ENCODE measurements at places on chromosomes 4 and X.

DNA sequence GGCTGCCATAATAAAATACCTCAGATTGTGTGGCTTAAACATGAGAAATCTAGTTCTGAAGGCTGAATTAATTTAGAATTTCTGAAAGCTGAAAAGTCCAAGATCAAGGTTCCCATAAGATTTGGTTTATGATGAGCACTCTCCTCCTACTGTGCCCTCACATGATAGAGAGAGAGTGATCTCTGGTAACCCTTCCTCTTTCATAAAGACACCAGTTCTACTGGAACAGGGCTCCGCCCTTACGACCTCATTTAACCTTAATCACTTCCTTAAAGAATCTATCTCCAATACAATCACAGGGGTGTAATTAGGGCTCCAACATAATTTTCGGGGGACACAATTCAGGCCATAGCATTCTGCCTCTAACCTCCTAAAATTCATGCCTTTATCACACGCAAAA lies 194.0 kb upstream of the MAB21L2 start:
- no peak for DNase-seq

GRCh38 chrX:74346088-74346487 lies 42.1 kb downstream of the ZCCHC13 start:
- no peak for DNase-seq

- DNase-seq: no peak
These were observed 376.9 kb downstream of the CXXC4 start for GRCh38 chr4:104117776-104118175.

DNA sequence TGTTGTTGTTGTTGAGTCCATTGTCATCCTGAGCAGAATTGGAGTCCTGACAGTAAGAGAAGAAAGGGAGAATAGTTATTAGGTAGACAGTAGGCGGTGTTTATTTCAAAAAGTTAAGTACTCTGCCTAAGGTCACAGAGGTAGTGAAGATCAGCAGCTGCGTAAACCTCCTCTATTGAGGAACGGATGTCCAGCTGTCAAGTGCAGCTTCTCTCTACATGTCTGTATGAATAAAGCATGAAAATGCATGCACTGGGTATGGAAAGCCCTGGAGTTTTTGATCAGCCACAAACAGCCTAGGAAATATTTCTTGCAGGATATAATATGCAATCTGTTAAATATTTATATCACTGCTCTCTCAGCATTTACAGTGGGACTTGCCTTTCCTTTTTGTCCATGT lies 109.4 kb upstream of the CBLL2 start:
- no peak for DNase-seq

GRCh38 chr4:96342196-96342595 lies 502.3 kb downstream of the PDHA2 start:
- DNase-seq: no peak

DNA sequence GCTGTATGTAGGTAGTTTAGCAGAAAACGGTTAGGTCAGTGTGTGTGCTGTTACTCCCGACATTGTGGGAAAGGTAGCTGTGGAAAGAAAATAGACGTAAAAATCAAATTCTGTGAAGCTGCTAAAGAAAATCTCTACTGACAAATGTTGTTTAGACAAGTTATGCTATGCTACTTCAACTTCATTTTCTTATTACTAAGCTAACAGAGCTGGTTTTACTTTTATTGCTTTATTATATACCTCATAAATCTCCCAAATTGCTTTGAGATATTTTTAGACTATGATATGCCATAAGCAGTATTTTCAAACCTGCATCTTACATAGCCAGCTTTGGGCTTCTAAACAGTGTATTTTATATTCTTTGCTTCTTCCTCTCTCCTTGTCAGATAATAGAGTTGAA lies 108.2 kb upstream of the PACRGL start:
- DNase-seq: no peak

DNA sequence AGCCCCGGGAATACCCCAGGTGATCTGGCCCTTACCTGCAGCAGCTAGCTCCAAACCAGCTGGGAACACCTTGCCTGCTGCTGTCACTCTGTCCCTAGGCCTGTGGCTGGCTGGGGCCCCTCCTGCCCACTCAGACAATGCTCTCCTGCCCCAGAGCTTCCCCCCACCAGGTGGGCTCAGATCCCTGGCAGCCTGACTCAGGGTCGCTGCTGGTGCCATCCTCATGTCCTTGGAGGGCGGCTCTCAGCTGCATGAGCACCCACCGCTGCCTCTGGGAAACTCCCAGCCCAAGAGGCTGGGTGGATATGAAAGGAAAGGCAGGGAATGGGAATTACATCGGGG lies 15.8 kb downstream of the C4orf50 start:
- DNase-seq: no peak

GRCh38 chrX:2676794-2677675 lies 14.1 kb upstream of the CD99 start:
- DNase-seq: no peak

- no peak for DNase-seq
These were observed 6.7 kb upstream of the MSX1 start for GRCh38 chr4:4852591-4853362.

DNA sequence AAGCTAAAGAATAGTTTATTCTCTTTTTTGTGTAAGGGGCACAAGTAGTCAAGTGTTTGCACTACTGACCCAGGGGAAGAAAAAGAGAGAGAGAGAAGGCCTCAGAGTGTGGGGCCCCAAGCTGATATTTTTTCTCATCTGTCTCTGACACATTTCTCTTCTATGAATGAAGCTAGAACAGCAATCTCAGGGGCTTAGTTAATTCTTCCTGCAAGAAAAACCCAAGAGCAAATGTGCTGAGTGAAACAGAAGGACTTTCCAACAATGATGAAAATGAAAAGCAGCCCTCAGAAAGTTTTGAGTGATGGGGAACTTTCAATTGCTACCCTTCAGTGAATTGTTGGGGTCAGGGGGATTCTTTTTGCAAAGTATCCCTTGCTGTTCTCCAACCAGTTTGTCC lies 9.2 kb upstream of the MSN start:
- DNase-seq: no peak

GRCh38 chr4:54227256-54228055 lies 1.6 kb upstream of the PDGFRA start:
- DNase-seq: no peak

DNA sequence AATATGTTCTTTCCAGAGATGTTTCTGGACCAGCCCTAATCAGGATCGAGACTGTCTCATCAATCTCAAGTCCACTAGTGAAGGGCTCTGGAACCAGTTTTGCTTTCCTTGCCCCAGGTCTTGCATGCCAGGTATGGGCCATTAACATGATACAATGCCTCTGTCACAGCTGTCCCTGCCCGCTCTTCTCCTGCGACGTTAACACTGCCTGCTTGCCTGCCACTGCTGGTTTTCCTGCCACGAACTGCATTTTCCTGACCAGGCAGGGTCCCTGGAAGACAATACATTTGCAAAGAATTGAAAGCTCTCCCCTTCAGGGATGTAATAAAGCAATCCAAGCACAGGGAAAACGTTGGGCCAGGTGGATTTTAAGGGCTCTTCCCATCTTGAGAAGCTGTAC lies 200.3 kb downstream of the MID1 start:
- no peak for DNase-seq

DNA sequence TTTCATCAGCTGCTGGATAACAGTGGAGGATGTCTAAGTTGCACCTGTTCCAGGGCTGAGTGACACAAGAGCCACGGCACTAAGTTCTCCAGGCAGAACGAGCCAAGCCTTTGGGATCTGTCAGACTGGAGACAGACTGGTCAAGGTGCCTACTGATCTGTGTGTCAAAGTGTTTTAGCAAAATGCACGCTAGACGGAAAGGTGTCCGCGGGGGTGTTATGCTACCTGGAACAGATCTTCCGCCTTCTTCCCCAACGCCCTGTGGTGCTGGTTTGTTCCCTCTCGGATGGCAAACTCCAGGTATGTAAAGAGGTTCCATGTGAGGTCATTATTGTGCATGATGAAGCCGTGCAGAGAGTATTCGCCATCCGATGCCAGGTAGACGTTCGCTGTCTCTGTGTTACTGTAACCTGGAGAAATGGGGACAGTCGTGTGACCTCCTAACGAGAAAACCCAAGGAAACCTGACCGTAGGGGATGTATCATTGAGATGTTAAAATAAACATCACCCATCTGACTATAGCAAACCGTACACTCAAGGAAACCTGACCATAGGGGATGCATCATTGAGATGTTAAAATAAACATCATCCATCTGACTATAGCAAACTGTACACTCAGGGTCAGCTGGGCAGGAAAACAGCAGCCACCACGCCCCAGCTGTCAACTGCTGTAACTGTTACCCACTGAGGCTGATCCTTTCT lies 29.7 kb upstream of the SLC25A6 start:
- no peak for DNase-seq

- DNase-seq: no peak
These were observed 741.6 kb upstream of the HS3ST1 start for GRCh38 chr4:12170308-12170707.

GRCh38 chr4:78971326-78971725 lies 32.1 kb upstream of the PAQR3 start:
- DNase-seq: no peak

DNA sequence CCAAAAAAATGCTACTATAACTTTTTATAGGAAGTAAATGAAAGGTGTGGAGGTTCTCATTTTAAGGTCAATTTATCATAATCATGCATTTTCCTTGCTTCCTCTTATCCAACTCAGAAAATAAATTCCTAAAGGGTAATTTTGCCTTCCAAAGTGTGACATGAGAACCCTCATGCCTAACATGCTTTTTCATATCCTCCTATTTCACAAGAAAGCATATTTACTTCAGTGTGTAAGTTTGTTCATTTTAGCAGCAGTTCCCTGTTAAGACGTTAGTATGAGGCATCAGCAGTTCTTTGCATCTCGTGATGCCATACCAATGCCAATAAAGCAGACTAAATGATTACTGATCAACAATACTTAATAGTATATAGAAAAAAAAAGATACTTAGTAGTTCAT lies 18.4 kb downstream of the WDFY3 start:
- DNase-seq: no peak

GRCh38 chr4:61395754-61396153 lies 195.6 kb downstream of the ADGRL3 start:
- no peak for DNase-seq

All from omental fat pad (tissue), 4 donors.